Stromal cell of bone marrow (primary cell): ENCODE measurements at places on chromosomes 1 and 21.

DNA sequence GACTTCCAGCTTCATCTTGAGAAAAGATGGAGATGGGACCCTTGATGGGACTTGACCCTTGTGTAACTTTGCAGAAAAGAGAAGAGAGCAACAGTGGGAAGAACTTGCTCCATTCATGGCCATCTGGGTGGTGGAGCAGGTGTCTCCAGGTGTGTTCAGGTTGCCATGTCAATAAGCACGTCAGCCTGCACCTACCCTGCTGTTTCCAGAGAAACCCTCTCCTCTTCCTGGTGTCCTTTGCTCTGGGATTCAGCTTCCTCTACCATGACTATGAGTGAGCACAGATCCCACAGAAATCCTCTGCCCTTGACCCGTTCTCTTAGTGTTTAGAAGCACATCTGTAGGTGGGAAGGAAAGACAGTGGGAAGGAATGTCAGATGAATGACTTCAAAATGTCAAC lies 21.8 kb upstream of the OTUD3 start:
- DNase-seq, result no peak

DNA sequence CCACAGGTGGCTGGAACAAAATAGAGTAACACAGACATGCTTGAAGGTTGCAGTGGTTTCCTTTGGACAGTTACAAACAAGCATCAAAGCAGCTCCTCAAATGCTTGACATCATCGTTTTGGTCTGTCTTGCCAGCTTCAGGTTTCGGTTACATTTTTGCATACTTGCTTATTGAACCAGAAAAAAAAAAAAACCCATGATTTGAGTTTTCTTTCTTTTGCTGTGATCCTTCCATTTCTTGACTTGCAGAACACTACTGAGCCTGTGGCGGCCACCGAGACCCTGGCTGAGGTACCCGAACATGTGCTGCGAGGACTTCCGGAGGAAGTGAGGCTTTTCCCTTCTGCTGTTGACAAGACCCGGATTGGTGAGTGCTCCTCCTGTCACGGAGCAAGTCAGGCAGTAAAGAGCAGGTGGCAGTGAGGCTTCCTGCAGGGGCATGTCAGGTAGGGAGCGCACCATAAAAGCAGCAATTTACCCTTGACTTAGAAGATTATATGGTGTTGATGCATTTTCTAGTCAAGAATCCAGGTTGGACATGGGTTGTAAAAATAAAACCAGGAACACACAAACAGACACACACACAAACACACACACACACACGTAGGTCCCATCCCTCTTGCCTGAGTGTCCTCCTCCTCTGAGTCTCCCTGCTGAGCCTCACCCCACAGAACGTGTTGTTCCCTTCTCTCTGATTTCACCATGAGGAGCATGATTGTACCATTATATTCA lies 30.9 kb downstream of the PRDM2 start:
- DNase-seq, result no peak

DNA sequence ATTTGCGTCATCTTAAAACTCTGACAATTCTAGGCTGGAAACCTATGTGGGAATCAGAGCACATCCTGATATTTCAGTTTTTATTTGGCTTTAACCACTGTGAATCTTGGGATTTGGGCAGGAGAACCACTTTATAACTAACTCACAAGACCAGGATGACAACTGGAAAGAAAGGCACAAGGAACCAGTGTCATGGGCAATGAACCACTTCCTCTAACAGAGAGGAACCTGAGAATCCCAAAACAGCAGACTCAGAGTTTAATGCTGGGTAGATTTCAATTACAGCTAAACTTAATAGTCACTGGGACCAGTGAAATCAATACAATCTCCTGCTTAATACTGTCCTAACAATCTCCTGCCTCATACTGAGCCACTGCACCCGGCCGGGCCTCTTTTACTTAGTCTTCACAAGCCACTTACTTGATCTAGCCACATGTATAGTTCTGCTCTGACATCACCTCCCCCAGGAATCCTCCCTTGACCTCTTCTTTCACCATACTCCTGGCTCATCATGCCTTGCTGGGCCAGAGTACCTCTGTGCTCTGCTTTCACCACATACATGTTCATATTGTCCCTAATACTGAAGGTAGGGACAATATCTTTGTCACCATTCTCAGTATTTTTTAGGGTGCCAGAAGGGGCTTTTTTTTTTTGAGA lies 20.2 kb upstream of the SLFNL1 start:
- DNase-seq, result peak; percentile 16

DNA sequence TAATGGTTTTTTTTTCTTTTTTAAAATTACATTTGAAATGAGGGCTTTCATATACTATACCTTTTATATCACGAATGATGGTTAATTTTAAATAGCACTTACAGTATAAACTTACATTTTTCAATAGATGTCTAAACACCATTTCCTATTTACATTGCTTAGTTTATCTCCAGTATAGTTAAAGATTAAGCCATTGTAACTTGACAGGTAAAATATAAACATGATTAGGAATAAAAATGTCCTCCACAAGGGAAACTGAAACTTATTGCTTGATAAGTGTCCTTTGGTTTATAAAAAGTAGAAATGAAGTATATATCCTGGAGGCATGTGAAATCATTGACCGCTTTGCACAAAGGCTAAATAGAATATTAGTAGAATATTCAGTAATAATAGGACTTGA lies 20.2 kb downstream of the CTH start:
- DNase-seq, result no peak

DNA sequence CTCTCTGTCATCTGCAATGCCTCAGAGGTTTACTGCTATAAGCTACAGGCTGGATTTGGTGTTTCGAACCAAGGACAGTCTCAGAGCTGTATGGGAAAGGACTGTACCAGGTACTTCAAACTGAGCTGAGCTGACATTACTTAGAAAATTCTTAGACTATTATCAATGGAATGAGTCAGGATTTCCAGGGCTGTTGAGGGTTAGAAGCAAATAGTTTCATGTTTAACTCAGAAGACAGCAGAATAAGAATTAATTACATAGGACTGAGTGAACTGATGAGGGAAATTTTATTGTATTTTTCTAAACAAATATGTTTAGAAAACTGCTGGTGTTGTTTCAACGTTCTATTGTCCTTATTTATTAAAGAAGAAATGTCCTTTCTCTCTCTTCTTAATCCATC lies 74.3 kb upstream of the CAPZB start:
- DNase-seq, result peak; percentile 70

GRCh38 chr1:58791106-58791505 lies 7.3 kb upstream of the JUN start:
- DNase-seq, result no peak

GRCh38 chr1:229159668-229160544 lies 111.0 kb upstream of the RAB4A start:
- DNase-seq, result no peak

DNA sequence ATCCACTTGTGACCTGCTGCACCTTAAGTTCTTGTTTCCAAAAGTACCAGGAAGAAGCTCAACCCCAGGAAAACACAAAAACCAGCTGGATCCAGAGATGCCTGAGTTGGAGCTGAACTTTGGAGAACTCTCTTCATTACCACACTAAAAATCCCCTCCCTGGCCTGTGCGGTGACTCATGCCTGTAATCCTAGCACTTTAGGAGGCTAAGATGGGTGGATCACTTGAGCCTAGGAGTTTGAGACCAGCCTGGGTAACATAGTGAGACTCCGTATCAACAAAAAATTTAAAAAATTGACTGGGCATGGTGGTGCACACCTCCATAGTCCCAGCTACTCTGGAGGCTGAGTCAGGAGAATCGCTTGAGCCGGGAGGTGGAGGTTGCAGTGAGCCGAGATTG lies 6.2 kb downstream of the MAP1LC3C start:
- no peak for DNase-seq

GRCh38 chr1:159444511-159444910 lies 5.0 kb downstream of the OR10J1 start:
- DNase-seq, result no peak

DNA sequence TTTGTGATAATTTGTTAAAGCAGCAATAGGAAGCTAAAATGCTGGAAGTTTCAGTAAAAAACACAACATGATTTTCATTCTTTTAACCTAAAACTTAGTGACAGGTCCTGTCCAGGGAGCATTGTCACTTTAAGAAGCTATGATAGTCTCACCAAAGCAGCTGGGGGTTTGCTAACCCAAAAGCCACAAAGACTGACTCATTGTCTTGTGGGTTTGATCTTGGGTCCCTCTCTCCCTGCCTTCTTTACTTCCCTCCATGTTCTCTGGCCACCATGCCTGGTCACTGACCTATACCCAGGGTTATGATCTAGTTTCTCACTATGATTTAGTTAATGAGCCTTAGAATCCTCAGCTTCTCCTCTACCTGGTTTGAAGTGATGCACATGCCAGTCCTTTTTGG lies 213.5 kb upstream of the PTGFR start:
- peak; percentile 79 for DNase-seq

DNA sequence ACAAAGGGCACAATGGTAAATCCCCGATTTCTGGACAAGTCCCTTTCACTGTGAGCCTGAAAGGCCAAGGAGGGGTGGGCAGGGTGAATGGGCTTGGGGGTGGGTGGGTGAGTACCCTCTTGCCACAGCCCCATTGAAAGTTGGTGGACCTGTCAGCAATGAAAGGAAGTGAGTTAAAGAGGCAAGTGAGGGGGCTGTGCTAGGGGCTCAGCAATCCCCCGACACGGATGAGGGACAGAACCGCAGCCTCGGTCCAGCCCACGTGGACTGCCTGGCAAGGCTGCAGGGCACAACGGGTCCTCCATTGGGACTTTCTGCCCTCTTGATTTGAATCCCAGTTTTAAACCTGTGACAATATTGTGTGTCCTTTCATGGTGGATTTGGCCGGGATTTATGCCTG lies 255.3 kb downstream of the FOXD2 start:
- no peak for DNase-seq

DNA sequence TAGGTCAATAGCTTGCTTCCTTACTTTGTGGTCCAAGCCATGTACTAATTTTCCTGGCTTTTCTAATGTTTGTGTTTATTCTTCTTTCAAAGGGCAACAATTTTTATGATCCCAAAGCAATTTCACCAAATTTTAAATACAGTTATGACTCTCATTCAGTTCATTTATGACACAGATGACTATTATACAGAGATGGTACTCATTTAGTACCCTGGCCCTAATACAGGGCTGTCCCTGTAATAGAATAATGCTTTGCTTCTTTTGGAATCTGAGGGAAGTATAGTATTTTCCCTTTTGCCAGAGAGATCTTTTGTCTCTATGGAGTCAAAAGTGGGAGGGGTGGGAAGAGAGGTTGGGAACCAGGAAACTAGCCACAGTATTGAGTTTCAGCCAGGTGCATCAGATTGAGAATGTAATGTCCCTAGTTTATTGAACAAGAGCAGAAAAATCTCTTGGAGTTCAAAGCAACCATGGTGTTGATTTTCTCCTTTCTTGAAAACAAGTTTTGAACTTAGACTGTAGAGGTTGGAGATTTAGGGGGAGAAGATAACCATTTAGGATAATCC lies 20.4 kb downstream of the DENND2D start:
- DNase-seq, result no peak

DNA sequence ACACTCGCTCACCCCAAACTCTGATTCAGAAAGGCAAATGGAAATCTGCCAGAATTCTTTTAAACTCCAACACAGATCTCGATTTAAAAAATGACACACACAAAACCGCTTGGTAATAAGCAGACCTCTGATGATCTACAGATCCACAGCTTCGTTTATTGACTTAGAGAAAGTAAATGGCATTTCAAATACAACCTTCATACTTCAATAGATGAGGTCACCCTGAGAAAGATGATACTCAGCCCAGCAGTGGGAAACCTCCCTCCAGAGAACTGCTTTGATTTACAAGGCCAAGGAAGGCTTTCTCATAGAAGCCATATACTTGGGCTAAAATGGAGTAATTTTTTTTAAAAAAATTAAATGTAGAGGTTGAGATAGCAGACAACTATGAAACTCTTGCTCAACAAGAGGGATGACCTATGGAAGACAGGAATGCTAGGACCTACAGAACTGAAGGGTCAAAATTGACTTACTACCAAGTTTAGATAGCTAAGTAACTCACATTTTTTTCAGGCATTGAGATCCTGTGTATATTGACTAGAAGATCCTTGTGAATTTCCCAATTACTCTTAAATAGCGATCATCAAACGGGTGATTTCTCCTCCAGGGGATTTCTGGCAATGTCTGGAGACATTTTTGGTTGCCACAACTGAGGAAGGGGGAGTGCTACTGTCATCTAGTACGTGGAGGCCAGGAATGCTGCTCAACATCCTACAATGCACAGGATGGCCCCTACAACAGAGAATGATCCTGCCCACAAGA lies 143.9 kb downstream of the CLIC6 start:
- DNase-seq, result peak; percentile 81

GRCh38 chr1:157162345-157162744 lies 24.1 kb upstream of the ETV3 start:
- no peak for DNase-seq

GRCh38 chr1:209040351-209040750 lies 543.2 kb upstream of the CAMK1G start:
- no peak for DNase-seq

DNA sequence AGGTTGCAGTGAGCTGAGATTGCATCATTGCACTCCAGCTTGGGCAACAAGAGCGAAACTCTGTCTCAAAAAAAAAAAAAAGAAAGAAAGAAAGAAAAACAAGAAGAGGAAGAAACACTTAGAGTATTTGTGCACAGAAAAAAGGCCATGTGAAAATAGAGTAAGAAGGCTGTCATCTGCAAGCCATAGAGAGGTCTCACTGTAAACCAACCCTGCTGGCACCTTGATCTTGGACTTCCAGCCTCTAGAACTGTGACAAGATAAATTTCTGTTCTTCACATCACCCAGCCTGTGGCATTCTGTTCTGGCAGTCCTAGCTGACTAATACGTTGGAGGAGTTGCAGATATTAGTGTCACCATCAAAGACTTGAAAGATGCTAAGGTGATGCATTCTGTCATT lies 12.1 kb upstream of the ZDHHC18 start:
- DNase-seq, result no peak

DNA sequence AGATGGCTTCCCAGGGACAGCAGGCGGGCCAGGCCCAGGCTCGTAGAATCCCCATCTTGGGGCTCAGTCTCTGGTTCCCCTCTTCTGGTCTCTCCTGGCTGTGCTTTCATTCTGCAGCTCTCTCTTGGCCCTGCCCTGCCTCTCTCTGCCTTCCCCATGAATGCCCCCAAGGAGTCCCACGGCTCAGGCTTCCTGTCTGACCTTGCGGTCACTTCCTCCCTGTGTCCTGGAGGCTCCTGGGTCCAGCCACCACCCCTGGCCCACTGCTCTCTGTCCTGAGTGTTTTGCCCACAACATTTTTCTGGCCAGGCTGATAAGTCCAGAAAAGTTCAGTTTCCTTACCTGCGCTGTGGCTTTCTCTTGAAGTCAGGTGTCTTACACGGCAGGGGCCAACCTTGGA lies 29.1 kb downstream of the PIGP start:
- DNase-seq, result no peak

GRCh38 chr1:3620708-3621107 lies 4.1 kb upstream of the TPRG1L start:
- DNase-seq, result no peak

DNA sequence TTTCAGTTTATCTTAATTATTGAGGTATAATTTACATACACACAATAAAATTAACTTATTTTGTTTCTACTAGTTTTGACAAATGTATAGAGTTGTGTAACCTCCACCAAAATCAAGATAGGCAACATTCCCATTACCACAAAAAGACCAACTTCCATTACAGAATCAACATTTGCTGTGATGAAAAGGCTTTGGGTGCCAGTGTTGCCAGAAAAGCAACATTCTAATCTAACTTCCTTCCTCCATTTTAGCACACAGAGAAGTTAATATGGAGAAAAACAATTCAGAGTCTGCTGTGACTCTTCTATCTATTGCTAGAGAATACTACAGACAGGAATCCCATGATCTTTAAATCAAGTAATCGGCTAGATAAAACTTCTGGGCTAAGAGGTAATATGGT lies 245.3 kb downstream of the RERE start:
- no peak for DNase-seq
